ENCODE measurements at places on chromosomes 1 and 21.
A peak's percentile ranks its signal among the peaks of the same experiment; 100 is the strongest.

GRCh38 chr1:43441894-43442637 is 11.7 kb downstream of the HYI start:
- no peak for DNase-seq

DNA sequence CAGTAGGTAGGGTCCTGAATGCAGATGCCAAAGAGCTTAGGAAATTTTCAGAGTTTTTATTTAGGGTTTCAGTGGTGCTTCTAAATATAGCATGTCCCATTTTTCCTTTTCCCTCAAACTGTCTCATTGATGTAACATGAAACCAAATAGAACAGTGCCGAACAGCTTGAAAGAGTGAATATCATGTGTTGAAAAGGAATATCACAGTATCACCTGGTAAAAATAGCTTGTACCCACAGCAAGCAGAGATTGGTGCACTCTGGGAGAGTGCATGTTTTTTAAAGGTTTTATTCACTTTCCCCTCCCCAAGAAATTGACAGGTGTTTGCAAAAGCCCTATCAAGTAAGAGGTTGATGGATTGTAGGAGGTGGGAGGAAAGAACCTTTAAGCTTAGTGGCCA is 41.9 kb upstream of the ELAVL4 start:
- DNase-seq: no peak

- no peak for DNase-seq
These were observed 5.1 kb upstream of the OR14C36 start for GRCh38 chr1:248343451-248343850.

DNA sequence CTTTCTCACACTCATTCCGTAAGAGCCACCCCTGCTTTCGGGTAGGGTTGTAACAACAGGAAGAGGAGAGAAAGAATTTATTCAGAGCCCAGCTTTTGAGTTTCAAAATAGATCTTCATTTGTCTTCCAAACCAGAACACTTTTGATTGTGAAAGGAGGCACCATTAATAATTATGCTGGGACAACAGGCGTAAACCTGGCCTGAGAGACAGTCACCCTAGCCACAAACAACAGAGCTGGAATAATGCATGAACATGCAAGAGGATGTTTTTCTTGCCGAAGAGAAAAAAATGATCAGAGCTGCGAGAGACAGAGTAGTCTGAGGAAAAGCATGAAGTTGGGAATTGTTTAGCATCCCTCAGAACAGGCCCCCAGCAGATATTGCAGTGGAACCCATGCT is 18.5 kb upstream of the GREM2 start:
- DNase-seq: no peak

GRCh38 chr1:38141483-38141882 is 94.9 kb upstream of the POU3F1 start:
- DNase-seq: no peak

DNA sequence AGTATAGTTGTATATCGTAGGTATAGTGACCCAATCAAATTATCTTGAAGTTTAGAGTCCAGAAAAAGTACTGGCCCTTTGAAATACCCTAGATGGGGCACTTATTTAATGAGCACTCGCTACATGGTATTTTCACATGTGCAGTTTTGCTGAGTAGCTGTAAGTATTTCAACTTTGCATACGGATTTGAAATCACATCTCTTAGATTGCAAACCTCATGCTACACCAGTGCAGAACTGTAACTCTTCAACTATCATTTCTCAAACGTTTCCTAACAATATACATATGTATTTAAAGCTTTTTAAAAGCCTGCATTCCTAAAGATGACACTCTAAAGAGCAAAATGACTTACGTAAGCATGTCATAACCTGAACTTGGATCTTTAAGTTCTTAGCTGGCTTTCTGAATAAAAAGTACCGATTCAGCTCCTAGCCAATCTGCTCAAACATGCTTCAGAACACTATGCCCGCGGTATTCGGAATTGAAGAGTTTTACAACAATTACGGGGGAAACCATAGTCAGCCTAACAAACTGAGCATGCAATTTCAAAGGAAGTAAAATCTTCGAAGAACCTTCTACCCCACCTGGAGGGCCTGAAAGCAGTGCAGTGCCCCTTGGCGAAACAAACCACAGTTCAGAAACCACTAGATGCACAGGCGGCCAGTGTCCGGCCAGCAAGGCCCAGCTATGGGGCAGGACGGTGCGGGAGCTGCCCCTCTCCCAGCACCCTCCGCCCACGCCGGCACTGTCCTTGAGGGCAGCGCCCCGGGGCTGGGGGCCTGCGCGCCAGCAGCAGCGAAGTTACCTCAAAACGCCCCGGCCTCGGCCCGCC is 863 bp downstream of the FH start:
- no peak for DNase-seq

GRCh38 chr1:246425895-246426294 is 81.2 kb downstream of the SMYD3 start:
- no peak for DNase-seq

- DNase-seq: no peak
These were observed 9.0 kb upstream of the SLC25A34 start for GRCh38 chr1:15727021-15727420.

DNA sequence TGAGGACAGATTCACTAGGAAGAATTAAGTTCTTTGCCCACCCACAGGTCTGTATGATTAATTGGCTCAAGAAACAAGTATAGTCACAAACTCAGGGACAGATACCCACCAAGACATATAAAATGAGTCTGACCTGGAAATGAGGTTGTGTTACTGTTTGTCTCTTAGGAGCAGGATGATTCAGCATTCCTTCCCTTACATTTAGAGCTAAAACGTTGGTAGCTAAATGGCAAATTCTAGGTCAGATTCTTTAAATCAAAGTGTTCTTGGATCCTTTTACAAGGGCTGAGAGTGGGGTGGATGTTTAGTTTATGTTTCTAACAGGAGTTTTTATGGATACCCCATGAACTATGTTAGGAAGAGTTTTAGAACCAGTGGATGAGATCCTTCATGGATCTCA is 4.7 kb downstream of the RIMKLA start:
- DNase-seq: no peak

DNA sequence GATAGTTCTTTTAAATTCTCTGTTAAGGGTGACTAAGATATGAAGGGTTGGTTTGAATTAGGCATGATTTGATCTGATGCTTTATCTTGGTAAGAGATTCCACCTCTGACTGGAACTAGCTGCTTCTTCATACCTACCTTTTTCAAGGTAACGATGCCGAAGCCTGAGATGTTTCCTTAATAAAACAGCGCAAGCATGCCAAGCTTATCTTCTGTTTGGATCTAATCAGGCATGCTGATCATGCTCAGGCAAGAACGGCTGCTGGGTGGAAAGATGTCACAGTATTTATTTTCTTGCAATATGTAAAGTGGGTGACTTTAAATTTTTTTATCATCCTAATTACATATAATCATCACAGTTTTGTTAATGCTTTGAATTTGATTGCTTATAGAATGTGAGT is 148.7 kb downstream of the ADGRL2 start:
- DNase-seq: no peak

DNA sequence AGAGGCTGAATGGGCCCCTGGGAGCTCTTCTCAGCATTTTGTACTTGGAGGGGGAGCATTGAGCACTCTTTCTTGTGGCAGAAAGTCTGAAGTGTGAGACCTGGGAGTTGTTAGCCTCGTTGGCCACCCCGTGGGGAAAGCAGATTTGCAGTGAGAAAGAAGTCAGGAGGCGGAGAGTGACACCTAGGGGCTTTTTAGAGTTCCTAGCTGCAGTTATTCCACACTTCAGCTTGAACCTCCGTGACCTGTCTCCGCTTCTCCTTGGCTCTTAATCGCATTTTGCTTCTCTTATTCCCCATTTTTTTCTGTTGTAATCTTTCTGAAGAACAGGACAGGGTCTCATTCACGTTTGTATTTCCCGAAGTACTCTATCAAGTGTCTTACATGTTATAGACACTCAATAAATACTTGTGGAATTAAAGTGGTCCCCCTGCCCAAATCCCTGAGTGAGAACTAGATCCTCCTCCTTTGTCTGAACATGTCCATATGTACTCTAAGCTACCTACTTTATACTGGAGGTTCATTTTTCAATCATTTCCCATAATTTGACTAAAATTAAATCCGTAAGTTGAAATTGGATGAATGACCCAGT is 14.5 kb upstream of the C1orf141 start:
- DNase-seq: peak; percentile 22

GRCh38 chr1:3071565-3072390 is 2.8 kb downstream of the PRDM16 start:
- DNase-seq: no peak

DNA sequence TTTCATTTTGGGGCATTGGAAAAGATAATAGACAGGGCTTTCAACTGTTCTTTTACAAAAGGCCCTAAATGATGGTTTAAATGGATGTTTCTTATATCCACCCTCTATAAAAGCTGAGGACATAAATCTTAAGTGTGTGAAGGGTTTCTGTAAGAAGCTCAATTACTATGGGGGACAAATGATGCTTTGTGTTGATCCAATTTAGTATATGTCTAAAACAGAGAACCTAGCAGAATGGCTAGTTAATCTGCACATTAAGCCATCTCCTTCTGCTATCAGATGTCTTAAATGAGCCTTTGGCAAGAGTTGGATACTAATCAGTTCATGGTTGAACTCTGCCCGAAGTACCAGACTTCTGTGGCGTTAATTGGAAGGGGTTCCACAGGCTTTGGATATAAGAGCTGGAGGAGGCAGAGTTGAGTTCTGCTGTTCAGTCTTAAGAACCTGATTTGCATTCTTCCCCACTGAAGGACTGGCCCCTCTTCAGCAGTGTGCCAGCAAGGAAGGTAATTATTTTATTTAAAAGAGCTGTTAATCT is 43.1 kb downstream of the PTGFRN start:
- DNase-seq: no peak

DNA sequence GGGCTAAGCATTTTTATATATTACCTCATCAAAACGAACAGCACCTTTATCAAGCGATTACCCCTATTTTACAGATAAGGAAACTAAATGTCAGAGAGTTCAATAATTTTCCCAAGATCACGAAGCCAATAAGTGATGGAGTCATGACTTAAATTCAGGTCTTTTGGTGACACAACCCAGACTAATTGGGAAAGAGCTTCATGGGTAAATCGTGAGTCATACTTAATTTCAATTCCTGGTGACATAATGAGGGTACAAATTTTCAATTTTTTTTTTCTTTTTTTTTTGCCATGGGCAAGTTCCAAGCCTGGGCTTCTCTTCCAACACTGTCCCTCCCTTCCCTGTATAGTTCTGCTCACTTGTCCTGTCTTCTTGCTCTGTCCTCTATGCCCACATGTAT is 30.1 kb upstream of the IL10 start:
- no peak for DNase-seq

- no peak for DNase-seq
These were observed 5.4 kb downstream of the BARHL2 start for GRCh38 chr1:90711696-90712095.

GRCh38 chr1:115251340-115251748 is 86.7 kb downstream of the NGF start:
- no peak for DNase-seq

DNA sequence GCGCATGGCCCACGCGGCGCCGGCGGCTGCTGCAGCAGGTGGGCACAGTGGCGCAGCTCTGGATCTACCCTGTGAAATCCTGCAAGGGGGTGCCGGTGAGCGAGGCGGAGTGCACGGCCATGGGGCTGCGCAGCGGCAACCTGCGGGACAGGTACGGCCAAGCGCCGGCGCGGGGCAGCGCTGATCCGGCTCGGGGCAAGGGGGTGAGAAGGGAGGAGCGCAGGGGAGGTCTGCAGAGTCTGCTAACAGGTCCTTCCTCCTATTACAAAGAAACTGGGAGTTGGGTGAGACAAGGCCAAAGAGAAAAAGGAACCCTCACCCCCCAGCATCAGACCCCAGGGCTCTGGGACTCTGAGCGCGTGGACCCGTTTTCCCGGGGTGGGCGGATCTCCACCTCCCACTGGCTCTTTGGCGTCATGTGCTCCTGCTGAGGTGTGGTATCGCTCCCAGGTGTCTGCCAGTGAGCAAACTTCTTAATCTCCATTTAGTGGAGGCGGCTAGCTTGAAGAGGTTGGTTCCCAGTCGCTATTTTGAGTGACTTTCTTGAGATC is 431 bp downstream of the MTARC1 start:
- no peak for DNase-seq

GRCh38 chr1:232046451-232047306 is 420.1 kb downstream of the DISC1 start:
- no peak for DNase-seq

DNA sequence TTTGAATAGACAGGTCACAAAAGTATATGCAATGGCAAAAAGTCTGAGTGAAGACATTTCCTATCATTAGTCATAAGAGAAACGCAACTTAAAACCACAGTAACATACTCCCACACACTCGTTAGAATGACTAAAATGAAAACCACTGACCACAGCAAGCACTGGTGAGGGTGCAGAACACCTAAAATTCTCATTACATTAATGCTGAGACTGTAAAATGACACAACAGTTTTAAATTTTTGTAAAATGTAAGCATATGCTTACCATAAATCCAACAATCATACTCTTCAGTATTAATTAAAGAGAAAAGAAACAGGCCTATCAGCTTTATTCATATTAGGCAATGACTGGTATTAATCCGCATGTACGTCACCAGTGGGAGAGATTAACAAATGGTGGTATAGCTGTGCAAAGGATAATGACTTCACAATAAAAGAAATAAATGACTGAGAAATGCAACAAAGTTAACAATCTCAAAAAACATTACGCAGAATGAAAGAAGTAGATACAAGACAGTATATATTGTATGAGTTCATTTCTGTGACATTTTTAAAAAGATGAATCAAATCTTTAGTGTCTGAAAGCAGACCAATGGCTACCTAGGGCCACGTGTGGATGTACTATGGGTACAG is 253.5 kb downstream of the AKT3 start:
- DNase-seq: no peak

DNA sequence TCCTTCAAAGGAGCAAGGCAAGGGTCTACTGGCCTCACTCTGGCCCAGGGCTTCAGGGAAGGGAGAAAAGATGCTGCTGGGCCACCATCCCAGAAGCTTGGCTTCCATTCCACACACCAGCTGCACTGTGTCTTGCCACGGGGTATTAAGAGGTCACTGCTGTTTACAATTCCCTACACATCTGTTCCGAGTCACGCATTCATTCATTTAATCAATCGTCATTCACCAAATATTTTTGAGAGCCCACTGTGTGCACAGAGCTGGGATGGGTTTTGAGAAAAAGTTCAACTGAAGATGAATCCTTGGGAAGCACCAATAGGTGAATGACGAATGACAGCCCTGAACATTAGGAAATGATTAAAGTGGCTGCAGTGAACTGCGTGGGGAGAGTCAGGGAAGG is 101.7 kb downstream of the NAV1 start:
- DNase-seq: no peak

GRCh38 chr1:41516168-41517061 is 31.9 kb upstream of the EDN2 start:
- peak; percentile 20 for DNase-seq

Measured in activated CD8-positive, alpha-beta memory T cell treated with anti-CD3 and anti-CD28 coated beads for 4 hours (primary cell).